ENCODE measurements at places on chromosomes 3 and 15.

DNA sequence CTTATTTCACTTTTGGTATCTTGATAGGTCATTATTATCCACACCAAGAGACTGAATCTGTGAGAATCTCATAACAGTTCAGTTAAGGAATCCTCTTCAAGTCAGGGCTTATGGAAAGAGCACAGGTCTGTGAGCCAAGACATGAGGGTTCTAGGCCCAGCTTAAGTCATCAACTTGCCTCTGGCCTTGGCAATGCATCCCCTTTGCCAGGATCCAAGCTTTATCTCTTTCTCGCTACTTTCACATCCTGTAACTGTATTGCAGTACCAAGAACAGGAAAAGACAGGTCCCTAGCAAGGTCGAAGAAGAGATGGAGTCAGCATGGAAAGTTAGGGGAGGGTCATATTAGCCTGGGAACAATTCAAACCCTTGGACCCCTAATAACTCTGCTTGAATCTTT lies 13.5 kb upstream of the APOD start:
- DNase-seq: no peak

DNA sequence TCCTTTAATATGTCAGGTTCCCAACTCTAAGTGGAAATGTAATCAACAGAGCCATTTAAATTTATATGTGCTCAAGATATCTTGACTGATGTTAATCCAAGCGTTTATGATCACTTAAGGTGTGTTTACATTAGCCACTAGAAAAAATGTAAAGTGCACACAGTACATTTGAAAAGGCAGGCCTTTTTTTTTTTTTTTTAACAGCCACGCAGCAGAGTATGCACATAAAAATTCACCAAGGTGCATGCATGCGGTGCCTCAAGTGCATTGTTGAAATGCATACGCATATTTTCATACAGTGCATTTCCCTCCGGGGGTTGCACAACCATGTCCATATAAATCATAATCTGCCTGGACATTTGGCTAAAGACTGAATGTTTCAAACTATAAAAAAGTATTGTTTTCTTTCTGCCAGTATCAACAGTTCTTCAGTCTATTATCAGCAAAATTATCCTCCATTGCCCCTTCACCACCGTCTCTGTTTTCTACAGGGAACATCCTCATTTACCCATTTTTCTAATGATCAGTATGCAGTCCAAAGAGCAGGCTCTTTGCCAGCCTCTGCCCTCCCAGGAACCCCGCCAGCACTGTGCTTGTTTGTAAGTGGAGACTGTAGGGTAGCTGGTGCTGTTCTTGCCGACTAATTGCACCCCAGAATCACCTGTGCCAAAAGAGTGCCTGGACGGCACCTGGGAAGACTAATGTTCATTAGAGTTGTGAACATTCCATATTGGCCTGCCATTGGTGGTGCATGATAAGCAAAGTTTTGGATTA lies 611.2 kb upstream of the CFAP20DC start:
- no peak for DNase-seq

DNA sequence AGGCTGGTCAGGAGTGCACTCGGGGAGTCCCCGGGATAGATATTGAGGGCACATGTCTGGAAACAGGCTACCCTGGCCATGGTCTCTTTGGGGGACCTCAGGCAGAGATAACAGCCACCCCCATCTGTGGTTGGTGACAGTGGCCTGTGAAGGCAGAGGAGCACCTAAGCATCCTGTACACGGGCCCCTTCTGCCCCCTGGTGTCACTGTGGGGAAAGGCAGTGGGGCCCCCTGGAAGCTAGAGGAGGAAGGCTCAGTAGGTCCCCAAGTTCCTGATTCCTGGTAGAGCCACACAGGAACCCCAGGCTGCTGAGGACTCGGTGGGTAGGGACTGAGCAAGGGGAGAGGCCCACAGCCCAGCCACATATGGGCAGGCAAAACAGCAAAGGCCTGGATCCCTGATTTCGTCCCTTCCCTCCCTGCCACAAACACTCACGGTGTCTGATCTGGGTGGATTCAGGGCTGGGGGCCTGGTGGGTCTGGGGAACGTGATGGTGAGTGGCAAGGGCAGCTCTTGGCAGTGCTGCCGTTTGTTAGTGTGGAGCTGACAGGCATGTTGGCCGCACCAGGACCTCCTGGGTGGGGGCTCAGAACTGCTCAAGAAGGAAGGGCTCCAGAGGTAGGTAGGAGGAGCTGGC lies 14.1 kb upstream of the CXCR6 start:
- DNase-seq: peak; percentile 16

DNA sequence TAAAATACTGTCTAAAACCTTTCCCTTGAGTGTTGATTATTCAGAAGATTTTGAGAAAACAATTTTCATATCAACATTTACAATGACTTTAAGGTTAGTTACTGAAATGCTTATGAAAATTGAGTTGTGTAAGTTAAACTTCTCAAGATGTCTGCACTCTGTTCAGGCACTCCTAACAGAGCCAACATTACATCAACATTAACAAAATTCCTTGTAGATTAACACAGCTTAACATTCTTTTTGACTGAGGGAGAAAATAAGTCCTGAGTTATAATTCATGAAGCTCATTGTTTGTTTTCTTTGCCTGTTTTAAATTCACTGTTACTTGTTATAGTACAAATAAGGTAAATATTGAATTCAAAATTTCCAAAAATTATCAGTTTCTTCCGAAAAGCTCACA lies 9.0 kb downstream of the ACKR4 start:
- DNase-seq: no peak

DNA sequence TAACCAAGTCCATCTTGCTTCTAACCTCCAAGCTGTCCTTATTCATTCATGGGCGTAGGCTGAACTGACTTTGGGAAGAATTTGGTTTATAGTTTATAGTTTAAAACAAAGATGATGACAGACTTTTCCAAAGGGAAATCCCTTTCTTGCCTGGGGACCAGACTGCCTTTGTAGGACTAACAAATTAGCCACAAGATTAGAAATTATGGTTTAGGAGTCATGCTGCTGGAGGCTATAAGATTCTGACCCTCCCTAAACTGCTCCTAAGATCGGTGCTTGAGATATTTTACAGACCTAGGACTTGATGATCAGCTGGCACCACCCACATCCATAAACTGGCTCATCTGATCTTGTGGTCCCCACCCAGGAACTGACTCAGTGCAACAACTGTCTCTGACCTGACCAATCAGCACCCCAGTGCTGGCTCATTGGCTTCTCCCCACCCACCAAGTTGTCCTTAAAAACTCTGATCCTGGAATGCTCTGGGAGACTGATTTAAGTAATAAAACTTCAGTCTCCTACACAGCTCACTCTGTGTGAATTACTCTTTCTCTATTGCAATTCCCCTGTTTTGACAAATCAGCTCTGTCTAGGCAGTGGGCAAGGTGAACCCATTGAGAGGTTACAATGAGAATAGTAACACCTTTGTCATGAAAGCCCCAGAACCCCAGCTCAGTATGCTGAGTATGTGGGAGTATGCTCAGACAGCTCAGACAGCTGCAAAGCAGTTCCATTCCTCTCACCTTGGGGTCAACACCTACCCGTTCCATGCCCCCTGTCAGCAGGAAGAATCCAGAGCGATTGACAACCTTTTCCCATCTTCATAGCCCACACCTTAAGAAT lies 51.6 kb upstream of the C15orf39 start:
- no peak for DNase-seq

- peak; percentile 30 for DNase-seq
Measured at GRCh38 chr15:45441686-45442085, 63.3 kb upstream of the GATM start.

DNA sequence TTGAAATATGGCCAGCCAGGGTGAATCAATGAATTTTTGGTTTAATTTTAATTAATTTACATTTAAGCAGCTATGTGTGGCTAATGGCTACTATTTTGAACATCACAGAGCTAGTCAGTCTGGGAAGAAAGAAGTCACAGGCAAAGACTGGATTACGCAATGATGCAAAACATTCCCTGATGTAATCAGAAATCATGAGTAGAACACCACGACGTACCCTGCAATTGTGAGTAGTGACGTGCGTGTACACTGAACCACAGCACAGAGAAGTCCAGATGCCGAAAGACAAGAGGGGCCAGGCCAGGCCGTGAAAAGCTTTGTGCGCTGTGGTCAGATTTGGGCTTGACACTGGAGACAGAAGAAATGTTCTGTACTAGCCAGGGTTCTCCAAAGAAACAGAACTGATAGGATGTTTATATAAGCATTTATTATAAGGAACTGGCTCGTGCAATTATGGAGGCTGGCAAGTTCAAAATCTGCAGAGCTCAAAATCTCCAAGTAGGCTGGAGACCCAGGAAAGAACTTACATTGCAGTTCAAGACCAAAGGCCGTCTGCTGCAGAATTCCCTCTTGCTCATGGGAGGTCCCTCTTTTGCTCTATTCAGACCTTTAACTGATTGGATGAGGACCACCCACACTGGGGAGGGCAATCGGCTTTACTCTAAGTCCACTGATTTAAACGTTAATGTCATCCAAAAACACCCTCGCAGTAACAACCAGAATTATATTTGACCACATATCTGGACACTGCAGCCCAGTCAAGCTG lies 44.6 kb downstream of the SH3BP5 start:
- DNase-seq: no peak

DNA sequence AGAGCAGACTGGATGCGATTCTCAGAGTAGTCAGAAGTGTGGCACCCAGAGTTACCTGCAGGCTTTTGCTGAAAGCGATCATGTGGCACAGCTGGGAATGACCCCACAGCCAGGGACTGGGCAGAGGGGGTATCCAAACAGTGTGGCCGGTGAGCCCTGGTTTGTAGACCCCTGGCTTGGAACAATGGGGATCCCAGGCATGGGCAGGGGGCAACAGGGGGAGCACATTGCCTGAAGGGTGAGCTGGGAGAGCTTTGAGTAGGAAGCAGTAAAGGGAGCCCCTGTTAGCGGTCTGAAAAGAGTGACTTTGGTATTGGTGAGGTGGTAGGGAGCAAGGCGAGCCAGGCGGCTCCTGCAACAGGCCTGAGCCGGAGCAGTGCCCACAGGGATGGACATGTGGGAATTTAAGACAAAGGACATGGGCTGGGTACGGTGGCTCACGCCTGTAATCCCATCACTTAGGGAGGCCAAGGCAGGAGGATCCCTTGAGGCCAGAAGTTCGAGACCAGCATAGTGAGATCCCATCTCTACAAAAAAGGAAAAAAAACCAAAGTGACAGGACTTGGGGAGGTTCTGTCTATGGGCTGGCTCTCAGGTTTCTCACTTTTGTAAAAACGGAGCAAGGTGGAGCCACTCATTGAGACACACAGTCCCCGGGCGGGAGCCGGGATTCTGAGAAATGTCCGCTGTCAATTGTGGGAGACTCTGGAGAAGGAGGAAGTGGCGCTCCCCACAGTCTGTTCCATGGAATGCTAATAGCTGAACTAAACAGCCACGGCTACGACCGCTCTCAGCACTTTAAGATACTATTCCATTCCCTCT lies 223.8 kb upstream of the LYSMD4 start:
- no peak for DNase-seq

GRCh38 chr3:105930733-105931132 lies 61.9 kb upstream of the CBLB start:
- no peak for DNase-seq

DNA sequence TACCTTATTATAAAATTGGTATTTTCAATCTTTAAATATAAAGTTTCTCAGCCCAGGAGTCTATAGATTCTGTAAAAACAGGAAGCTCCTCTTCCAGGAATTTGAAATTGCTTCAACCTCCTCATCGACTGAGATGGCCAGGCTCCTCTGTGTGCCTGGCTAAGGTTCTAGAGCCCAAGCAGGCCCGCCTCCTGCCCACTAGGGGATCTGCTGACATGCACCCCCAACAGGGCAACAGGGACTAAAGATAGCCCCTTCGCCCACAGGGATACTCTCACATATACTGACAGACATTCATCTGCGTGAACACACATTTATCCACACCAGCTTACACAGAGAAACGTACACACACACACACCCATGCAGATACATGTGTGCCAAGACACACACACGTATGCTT lies 183.1 kb upstream of the TLE3 start:
- DNase-seq: no peak
